ENCODE measurements at places on chromosomes 1 and 21.

DNA sequence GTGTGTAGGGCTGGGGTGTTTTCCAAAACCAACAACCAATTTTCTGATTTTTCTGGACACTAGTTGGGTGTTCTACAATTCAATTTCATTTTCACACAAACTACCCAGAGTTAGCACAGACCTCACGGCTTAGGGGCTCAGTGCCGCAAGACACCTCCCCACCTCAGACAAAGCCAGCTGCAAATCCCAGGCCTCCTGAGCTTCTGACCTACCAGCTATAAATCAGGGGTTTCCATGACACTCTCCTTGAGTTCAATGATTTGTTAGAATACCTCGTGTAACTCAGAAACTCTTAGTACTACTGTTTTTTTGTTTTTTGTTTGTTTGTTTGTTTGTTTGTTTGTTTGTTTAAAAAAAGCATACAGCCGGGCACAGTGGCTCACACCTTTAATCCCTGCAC lies 28.7 kb upstream of the FAM89A start:
- DNase-seq = no peak

GRCh38 chr1:118437664-118438063 lies 252.6 kb upstream of the SPAG17 start:
- no peak for DNase-seq

DNA sequence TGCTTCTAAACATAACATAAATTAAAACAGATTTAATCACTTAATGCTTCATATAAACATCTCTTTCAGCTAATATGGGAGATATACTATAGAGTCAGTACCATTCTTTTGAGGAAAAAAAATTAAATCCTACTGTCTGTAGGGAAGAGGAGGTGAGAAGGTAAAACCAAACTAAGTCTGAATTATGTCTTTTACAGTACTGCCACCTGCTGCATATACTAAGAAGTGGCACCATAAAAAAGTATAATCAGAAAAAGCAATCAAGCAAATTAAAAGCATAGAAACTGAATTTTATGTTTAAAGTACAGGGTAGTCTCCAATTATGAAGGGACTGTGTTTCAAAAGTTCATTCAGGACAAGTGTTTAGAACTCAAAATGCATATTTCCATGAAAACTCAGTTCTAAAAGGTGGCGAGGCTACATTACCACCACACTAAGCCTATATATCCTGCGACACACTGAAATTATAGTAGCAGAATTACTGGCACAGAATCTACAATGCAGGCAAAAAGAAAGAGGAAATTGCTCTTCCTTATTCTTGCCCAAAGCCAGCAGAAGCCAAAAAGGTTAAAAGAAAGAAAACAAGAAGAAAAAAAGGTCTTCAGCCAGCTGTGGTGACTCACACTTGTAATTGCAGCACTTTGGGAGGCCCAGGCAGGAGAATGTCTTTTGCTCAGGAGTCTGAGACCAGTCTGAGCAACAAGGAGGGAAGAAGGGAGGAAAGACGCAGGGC lies 9.0 kb downstream of the NSL1 start:
- DNase-seq = no peak

GRCh38 chr1:201069636-201070035 lies 42.6 kb downstream of the CACNA1S start:
- no peak for DNase-seq

DNA sequence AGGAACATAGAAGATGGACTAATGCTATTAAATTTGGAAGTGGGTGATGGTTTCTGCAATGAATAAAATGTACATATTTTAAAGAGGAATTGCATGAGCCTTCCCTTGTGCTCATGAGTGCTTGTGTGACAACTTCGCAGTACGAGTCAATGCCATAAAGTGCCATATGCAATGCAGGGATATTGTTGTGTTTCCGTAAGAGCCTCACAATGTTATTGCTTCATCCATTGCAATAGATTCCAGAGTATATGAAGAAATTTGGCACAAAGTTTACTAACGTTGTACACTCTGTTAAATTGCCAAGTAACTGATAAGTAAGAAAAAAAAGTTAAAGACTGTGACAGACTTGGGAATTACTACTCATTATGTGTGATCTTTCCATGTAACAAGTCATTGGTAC lies 22.3 kb downstream of the BTG3 start:
- no peak for DNase-seq

GRCh38 chr1:113904293-113904673 lies 316 bp downstream of the AP4B1 start:
- no peak for DNase-seq

DNA sequence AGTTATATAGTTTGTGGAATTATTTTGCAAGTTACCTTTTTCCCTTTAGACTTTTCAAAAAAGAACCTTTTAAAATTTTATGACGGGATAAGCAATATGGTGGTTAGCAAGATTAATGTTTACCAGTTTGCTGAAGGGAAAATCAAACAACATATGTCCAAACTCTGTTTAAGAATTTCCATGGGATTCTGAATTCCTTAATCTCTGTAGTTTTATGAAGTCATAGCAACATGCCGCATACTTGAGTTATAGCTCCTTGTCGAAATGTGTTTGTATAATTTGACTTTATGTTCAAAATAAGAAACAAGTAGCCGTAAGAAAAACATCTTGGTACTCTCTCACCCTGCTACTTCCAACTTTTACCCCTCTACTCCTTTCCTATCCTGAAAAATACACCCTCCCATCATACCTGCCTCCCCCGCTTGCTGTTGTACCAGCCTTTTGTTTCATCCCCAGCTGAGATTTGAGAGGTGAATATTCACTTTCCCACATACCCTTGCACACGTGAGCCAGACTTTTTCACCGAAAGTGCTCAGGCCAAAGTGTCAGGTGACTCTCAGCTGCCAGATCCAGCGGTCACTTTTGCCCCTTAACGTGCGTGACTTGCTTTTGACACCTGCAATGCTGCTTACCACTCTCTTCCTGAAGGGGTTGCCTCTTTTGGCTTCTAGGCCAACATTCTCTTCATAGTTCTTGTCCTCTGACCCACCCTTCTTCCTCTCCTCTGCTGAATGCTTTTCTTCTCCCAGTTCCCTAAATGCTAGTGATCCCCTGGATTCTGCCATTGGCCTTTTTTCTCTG lies 83.5 kb upstream of the ZNF326 start:
- no peak for DNase-seq

Data from NCI-H1436 treated with DMSO at 0.1 percent for 48 hours (cell line).